CMK (cell line): ENCODE measurements at places on chromosomes 5 and 9.

DNA sequence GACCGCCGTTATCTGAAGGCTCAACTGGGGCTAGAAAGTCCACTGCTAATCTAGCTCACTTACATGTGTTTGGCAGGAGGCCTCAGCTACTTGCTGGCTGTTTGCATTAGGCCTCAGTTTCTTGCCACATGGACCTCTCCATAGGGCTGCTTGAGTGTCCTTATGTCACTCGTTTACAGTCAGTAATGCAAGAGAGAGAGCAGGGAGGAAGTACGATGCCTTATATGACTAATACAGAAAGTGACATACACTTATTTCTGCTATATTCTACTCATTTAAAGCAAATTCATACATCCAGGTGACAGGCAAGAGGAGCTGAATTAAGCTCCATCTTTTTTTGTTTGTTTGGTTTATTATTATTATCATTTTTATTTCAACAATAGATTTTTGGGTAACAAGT lies 179.6 kb downstream of the LURAP1L start:
- no peak for DNase-seq

GRCh38 chr5:154780128-154780527 lies 25.0 kb downstream of the LARP1 start:
- no peak for DNase-seq

DNA sequence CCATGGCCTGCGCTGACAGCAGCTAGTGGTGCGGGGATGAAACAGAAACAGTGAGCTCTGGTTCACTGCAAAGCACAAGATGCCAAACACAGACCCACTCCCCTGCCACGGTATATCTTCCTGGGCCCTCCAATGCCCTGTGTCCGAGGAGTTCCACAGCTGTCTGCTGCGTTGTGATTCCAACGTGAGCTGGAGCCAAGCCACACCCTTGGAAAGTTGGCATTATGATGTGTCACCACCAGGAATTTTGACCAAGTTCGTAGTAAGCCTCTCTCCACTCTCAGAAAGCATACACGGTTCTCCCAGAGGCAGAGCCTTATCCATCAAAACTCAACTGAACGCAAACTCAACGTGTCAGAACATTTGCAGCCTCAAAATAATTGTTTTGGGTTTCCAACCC lies 55.6 kb downstream of the MACROH2A1 start:
- DNase-seq, result no peak

DNA sequence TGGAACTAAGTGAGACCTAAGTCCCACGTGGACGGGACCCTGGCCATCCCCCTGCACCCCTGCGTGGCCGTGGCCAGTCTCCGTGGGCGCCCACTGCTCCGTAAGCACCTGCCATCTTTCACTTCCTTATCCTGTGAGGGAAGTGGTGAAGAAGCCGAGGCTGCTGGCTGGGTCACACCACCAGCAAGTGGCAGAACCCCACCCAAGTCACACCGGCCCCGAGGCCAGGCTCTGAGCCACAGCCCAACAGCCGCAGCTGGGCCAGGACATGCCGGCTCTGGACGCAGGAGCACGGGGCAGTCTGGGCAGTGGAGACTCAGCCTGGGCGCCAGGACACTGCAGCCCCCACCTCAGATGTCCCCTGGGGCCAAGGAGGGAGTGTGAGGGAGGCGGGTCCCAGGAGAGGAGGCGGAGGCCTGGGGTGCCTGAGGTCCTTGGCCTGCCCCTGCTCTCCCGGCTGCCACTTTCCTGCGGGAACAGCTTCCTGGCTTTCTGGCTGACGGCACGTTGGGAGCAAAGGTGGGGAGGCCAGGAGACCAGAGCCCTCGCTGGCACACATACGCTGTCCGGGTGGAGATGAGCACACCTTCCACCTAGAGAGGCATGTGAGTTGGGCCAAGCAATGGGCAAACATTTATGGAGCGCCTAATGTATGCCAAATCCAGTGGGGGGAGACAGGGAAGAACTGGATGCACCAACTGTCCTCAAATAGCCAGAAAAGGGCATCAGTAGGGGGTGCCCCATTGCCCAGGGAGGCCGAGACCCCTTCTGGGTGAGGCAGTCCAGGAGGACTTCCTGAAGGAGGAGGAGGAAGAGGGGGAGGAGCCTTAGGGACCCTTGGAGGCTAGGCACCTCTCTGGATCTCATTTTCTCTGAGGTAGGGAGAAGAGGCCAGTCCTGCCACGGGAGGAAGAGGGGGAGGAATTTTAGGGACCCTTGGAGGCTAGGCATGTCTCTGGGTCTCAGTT lies 43.9 kb upstream of the EGFL7 start:
- no peak for DNase-seq

- DNase-seq, result no peak
Measured at GRCh38 chr9:33139421-33140228, 27.5 kb downstream of the B4GALT1 start.

- no peak for DNase-seq
Measured at GRCh38 chr9:91803151-91803940, 146.7 kb downstream of the ROR2 start.

DNA sequence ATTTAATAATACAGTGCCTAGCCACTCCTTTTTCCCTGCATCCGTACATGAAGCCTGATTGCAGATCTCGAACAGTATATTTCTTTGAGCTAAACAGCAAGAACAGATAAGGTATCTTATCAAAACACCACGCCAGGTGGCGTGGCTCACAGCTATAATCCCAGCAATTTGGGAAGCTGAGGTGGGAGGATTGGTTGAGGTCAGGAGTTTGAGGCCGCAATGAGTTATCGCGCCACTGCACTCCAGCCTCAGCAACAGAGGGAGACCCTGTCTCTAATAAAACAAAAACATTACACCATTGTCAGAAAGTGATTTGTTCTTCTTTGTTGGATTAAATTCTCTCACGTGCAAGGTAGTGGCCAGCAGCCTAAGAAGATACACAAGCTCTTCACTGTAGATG lies 291.2 kb upstream of the DMRT1 start:
- no peak for DNase-seq

- DNase-seq, result no peak
Measured at GRCh38 chr5:149015561-149015960, 47.3 kb downstream of the SH3TC2 start.

DNA sequence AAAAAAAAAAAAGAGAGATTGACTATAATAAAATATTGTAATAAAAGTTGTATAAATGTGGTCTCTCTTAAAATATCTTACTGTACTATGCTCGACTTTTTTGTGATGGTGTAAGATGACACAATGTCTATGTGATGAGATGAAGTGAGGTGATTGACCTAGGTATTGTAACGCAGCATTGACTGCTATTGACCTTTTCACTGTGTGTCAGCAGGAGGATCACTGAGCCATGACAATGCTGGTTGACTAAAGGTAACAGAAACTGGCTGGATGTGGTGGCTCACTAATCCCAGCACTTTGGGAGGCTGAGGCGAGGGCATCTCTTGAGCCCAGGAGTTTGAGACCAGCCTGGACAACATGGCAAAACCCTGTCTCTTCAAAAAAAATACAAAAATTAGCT lies 78.6 kb upstream of the MYO10 start:
- no peak for DNase-seq

DNA sequence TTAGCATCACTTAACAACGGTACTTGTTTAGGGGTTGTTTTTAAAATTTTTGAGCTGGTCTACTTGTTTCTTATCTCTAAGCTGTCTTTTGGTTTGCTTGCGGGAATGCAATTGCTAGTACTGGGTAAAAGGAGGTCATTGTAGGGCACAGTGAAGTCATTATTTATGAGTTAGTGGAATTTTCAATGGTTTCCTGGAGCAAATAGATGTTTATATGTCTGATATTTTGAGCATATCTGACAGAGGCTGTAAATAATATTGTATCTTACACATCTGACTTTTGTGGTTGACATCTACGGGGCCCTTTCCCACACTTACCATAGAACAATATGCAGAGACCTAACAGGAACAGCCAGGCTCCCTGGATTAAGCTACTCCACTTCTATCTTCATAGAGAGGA lies 90.4 kb upstream of the IL6ST start:
- no peak for DNase-seq

GRCh38 chr5:92879806-92880543 lies 701.0 kb downstream of the NR2F1-AS1 start:
- DNase-seq, result no peak

GRCh38 chr5:166341740-166342337 lies 1949.6 kb upstream of the WWC1 start:
- no peak for DNase-seq

DNA sequence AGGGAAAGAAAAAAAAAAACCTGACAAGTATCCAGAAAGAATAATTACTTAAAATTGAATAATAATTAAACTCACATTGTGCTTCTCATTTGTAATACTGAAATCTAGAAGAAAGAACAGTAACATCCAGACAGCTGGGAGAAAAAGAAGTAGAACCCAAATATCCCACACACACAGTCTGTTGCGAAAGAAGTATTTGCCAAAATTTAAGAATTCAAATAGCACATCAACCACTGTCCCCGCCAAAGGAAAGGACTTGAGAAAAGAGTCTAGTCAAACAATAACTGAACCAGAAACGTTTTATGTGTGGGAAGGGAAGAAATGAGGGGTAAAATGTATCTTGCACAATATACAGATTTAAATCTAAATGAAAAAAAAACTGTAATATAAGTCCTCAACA lies 202.8 kb downstream of the MLLT3 start:
- DNase-seq, result no peak

DNA sequence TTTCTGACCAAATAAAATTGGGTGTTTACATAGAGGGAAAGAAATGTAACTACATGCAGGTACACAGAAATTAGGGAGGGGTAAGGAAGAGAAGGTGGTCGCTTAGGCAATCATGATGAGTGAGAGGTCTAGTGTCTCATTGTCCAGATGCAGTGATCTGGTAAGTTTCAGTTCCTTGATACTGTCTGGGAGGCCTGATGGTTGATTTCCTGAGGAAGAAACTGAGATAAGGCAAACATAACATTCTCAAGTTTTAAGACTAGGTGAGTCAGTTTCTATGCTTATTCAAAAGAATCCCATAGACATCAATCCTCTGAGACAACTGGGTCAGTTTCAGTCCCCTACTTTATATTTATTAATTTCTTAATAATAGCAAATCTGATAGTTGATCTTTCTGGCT lies 843.3 kb upstream of the CDH10 start:
- DNase-seq, result no peak

GRCh38 chr5:53481159-53481886 lies 894 bp downstream of the FST start:
- no peak for DNase-seq

- DNase-seq, result no peak
Measured at GRCh38 chr5:139878093-139878492, 82.5 kb downstream of the PSD2 start.

GRCh38 chr9:129596541-129597331 lies 24.2 kb downstream of the C9orf50 start:
- peak; percentile 52 for DNase-seq

- DNase-seq, result no peak
Measured at GRCh38 chr9:108058135-108058814, 568.7 kb upstream of the KLF4 start.

- DNase-seq, result no peak
Measured at GRCh38 chr5:96093340-96093739, 131.7 kb upstream of the ELL2 start.

- DNase-seq, result no peak
Measured at GRCh38 chr5:13921578-13921977, 22.9 kb downstream of the DNAH5 start.

DNA sequence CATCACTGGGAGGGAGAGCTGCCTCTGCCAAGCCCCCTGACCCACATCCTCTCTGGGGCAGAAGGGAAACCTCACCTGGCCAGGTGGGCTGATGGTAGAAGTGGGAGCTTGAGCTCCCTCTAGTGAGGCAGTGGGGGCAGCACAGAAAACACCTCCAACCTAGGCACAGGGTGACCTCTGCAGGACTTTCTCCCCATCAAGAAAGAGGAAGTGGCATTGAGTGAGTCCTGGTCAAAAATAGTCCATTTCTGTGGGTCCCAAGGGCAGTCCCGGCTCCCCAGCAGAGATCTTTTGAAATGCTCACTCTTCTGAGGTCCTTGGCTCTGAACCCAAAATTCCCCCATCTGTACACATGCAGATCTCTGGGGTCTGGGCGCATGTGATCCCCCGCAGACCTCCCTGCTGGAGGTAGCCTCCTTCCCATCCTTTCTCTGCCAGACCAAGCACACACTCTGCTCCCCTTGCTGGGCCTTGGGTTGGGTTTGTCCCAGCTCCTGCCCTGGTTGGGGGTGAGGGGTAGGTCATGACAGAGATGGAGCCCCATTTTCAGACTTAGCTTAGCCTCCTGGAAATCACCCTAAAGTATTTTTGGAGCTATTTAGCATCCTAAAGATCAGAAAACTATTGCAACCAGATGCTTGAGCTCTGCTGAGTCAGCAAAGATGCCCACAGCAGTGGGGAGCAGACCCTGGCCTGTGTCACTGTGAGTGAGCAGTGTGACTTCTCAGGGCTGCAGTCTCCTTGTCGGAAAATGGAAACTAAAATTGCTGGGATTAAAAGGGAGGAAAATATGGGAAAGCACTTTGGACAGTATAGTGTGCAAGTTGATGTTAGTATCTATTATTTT lies 41.6 kb upstream of the LCP2 start:
- no peak for DNase-seq

GRCh38 chr5:172939611-172940267 lies 19.5 kb upstream of the RPL26L1 start:
- no peak for DNase-seq

DNA sequence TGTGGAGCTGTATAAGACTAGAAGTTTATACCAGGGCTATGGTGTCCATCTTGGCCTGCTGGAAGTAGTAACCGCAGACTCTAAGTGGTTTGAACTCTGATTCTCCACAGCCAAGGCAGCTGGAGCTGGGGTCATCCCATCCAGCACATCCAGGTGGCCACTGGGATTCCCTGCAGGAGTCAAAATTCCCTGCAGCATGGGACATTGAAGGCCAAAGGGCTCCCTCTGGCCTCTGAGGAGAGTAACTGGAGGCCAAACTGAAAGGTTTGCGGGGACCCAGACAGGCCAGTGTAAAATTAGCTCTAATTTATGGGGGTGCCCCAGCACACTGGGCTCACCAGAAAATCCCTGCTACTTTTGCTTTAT lies 12.2 kb upstream of the PRXL2C start:
- no peak for DNase-seq

GRCh38 chr5:126956991-126957390 lies 73.4 kb downstream of the MARCHF3 start:
- DNase-seq, result no peak

DNA sequence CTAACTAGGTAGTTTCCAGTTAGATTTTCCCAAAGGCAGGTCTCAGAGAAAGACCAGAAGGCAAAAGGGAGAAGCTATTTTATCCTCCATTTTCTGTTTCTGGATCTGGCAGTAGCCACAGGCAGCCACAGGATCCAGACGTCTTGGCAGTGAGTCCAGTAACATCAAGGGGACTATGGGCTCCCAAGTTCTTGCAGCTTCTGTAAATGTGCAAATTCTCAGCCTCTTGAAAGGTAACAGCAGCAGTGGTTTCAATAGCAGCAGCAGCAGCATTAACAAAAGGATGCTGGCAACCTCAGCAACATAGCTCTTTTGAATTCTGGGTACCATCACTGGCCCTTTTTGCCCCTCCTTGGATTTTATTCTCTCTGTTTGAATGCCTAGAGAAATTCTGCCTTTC lies 27.1 kb upstream of the IL33 start:
- DNase-seq, result no peak

GRCh38 chr5:73170522-73170921 lies 2.5 kb upstream of the TMEM174 start:
- no peak for DNase-seq
